ENCODE measurements at places on chromosomes 1 and 21.

DNA sequence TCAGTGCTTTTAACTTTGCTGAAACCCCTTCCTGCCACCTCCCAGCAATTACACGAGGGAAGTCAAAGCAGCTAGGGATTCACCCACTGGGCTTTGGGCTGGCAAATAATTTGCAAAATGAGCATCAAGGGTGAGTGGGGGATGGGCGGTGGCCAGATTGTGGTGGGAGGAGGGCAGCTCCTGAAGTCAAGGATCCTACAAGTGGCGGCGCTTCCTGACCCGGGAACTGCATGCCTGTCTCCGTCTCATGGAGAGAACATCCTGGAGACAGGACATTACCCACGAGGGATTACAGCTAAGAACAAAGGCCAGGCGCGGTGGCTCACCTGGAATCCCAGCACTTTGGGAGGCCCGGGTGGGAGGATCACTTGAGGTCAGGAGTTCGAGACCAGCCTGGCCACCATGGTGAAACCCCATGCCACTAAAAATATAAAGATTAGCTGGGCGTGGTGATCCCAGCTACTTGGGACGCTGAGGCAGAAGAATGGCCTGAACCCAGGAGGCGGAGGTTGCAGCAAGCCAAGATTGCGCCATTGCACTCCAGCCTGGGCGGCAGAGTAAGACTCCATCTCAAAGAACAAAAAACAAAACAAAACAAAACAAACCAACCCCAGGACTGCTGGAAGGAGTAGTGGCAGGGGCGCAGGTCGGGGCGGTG lies 12.9 kb downstream of the TTC34 start:
- DNase-seq = no peak

- no peak for DNase-seq
Measured at GRCh38 chr1:211932933-211933254, 102.3 kb upstream of the LPGAT1 start.

GRCh38 chr1:37124501-37124900 lies 90.2 kb upstream of the GRIK3 start:
- DNase-seq = no peak

DNA sequence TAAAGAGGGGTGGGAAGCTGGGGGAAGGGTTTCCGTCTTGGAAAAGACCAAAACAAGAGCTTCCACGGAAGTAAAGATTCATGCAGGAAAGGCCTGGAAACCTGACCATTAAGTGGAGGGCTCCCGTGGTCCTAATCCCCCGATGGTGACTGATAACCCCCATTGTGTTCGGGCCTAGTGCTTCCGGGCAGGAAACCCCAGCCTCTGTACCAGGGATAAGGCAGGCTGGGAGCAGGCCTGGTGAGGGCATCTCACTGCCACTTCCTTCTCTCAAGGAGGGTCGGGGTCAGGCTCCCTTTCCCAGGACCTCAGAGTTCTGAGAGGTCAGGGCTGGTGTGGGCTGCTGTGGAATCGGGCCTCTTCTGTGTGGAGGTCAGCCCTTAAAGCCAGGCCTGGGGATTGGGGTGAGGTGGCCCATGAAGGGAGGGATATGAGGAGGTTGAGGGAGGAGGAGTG lies 136.9 kb downstream of the CDC7 start:
- DNase-seq = no peak

GRCh38 chr1:189117072-189117770 lies 1360.4 kb downstream of the BRINP3 start:
- DNase-seq = no peak

GRCh38 chr1:26724926-26725325 lies 29.1 kb downstream of the ARID1A start:
- DNase-seq = no peak

DNA sequence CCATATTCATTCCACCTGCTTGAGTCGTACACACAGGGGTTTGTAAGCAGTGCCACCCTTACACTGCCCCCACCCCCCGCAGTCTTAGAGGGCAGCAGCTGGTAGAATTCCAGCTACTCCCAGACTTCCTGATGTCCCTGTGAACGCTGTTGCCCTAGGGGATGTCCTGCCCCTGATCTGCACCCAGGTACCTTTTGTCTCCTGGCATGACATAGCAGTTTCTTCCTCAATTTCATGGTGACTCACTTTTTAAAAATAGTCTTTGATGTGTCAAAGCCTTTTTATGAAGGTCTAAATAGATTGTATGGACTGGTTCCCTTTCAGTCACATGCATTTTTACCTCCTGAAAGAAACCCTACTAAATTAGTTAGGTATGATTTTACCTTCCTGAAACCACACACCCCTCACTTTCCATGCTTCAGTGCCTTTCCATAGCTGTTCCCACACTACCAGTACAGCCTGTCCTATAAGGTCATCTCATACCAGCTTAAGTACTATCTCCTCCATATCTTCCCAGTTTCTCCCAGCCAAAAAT lies 76.4 kb downstream of the ST3GAL3 start:
- no peak for DNase-seq

GRCh38 chr1:71502006-71502405 lies 421.2 kb upstream of the ZRANB2 start:
- no peak for DNase-seq

- no peak for DNase-seq
Measured at GRCh38 chr21:45866551-45866950, 115.0 kb upstream of the COL6A1 start.

DNA sequence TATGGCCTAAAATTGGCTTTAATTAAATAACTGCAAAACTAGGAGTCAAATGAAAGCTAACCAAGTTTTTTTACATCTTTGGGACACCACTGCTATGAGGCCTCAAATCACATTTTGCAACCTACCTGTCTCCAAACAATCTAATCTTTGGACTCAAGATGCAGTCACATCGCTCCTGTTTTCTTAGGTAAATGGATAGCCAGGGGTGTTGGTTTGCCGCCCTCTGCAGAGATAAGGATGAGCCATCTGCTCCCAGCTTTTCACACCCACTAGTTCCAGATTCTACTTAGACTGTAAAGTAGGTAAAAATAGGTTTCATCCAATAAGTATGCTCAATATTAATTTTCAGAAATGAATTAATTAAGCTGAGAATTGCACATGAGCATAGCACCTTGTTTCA lies 456.5 kb downstream of the KIF26B start:
- no peak for DNase-seq

- DNase-seq = no peak
Measured at GRCh38 chr1:108592030-108592759, 32.3 kb downstream of the EEIG2 start.
